ENCODE measurements at places on chromosomes 5 and 9.

GRCh38 chr5:122581629-122582028 is 193.3 kb upstream of the SNX2 start:
- DNase-seq: no peak

DNA sequence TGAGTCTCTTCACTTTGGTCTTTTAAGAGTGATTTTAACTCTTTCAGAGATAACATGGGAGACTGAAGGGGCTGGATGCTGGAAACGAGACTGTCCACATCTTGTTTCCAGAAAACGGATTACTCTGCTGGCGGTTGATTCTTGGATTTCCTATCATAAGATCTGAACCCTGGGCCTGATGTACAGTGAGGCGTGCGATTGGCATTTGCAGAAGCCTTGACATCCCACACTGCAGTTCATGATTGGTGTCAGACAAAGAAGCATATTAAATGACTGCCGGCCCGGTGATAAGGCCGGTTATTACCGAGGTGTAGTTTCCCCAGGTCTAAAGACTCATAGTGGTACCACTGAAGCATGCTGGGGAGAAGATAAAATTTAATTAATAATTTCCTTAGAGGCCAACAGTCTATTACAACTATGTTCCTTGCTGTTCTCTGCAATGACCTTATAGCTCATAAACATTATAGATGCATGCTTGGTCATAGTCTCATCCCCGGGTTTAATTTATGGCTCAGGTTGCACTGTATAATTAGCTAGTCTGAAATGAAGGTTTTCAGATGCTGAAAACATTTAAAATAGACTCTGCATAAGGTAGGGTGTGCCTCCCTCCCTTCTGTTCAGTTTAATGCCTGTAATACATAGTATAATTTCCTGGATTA is 99.2 kb downstream of the PPP2R2B start:
- DNase-seq: no peak

DNA sequence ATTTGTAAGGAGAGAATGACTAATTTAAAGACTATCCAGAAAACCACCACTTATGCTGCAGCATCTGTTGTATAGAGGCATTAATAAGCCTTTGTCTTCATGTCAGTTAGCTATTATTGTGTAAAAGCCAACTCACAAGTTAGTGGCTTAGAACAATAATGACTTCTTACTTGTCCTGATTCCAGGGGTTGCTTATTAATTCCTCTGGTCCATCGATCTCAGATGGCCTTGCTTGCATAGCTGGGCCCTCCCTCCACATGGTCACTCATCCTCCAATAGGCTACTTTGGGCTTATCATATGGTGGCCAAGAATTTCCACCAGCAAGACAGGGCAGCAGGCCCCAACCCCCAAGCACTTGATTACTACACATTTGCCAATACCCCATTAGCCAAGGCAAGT is 44.5 kb upstream of the STK32A start:
- DNase-seq: no peak

GRCh38 chr5:73307645-73308355 is 134.8 kb downstream of the TMEM174 start:
- DNase-seq: no peak
